ENCODE measurements at places on chromosomes 12 and 14. TPM values are rescaled to one million over a fixed set of nuclear protein-coding genes. Genes with fewer than 3 reads are reported as not detected.

Gene DPY19L2
- 4.9 TPM for total RNA-seq

Gene GARIN6
- not detected for total RNA-seq

GRCh38 chr12:105288311-105288996 lies 42.0 kb upstream of the C12orf75 start:
- no peak for DNase-seq

DNA sequence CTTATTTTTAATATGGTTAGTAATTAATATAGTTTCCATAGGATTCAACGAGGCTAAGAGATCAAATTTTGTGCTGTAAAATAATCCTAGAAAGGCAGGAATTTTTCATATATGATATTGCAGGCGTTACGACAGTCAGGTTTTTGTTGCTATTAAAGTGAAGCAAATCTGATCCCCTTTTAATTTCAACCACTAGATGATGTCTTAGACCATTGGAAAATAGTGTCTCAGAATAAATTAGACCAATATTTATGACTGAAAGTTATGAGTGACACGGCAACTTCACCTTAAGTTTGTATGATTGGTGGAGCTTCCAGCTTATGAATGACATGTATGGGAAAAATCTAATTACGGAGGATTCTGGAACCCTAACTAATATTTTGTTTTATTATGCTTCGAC lies 2.5 kb downstream of the TPH2 start:
- no peak for DNase-seq

DNA sequence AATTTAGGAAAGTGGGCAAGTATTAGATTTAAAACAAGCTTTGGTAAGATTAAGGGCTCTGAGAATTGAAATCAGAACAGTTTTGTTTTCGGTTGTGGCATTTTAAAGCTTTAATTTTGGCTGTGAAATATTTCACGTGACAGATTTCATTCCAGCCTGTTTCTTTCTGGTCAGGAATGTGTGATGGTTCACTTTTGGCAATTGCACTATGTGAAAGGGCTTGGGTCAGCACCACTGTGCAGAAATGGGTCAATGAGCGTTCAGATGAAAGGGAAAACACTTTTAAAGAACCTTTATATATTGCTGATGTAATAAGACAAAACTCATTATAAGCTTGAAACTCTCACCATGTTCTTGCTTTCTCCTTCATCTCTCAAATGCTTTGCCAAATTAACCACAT lies 17.1 kb downstream of the NUBPL start:
- DNase-seq, result no peak

GRCh38 chr12:42574851-42575266 lies 14.7 kb downstream of the PRICKLE1 start:
- DNase-seq, result no peak

- DNase-seq, result peak; percentile 38
Observed at GRCh38 chr12:49942921-49943624, 7.5 kb upstream of the AQP2 start.

Gene TAS2R42
- total RNA-seq, result not detected

GRCh38 chr14:32472076-32472475 lies 143.0 kb downstream of the AKAP6 start:
- no peak for DNase-seq

Gene KRT6C
- not detected for total RNA-seq

Gene TMEM233
- not detected for total RNA-seq

- peak; percentile 59 for DNase-seq
Observed at GRCh38 chr12:69897744-69898143, 72.7 kb downstream of the MYRFL start.

Gene OS9
- 112 TPM for total RNA-seq
